Chondrocyte (in vitro differentiated cells): ENCODE measurements at places on chromosomes 7 and 10.

GRCh38 chr10:69677985-69678654 is 48.1 kb downstream of the FAM241B start:
- H3K27me3 ChIP-seq: peaks cover 3% of the 10 kb centered on the region
- peaks cover 2% of the 10 kb centered on the region for H3K4me1 ChIP-seq
- H3K27ac ChIP-seq: no peak overlapping the region
- H3K36me3 ChIP-seq: no peaks in the 10 kb centered on the region
- H3K4me3 ChIP-seq: no peak overlapping the region
- DNase-seq: peak; percentile 36

DNA sequence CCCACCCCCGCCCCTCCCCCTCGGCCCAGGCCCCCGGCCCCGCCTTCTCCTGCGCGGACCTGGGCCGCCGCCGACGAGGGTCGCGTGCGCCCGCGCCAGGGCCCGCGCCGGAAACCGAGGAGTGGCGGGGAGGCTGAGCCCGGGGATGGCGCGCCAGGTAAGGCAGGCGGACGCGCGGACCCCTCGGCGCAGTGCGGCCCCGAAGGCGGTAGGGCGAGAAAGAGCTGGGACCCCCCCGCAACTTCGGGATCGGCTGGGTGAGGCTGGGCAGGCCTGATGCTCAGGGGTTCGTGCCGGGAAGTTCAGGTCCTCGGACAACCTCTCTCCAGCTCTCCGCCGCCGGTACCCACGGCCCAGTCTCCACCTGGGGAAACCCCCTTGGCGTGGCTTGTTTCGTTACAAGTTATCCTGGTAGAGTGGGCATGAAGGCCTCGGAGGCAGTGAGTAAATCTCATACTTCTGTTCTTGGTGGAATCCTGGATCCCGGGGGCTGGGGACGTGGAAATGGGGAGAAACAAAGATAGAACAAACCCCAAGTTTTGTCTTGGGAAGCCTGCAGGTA is 58.4 kb downstream of the ZNF467 start:
- H3K27ac ChIP-seq: peak overlapping the region; percentile 39
- peak overlapping the region; percentile 82 for H3K4me3 ChIP-seq
- H3K4me1 ChIP-seq: peaks cover 28% of the 10 kb centered on the region
- no peaks in the 10 kb centered on the region for H3K27me3 ChIP-seq
- no peak for DNase-seq

DNA sequence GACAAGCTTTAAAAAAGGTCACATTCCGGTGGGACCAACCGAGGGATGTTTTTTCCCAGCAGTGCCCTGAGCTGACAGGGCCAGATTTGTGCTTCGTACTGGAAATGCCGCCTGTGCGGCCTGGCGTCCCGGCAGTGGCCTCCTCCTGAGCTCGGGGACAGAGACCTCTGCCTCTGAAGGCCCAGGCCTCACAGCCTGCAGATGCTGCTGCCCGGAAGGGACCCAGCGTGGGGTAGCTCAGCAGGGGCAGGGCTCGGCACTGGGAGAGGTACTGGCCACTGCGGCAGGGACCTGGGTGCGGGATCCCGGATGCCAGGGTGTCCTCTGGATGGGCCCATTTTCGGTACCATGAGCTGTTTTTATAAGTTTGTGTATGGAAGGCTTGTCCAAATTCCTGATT is 52.4 kb upstream of the CFAP46 start:
- H3K4me1 ChIP-seq: no peaks in the 10 kb centered on the region
- H3K27me3 ChIP-seq: peaks cover 33% of the 10 kb centered on the region
- no peak overlapping the region for H3K4me3 ChIP-seq
- no peak overlapping the region for H3K27ac ChIP-seq

DNA sequence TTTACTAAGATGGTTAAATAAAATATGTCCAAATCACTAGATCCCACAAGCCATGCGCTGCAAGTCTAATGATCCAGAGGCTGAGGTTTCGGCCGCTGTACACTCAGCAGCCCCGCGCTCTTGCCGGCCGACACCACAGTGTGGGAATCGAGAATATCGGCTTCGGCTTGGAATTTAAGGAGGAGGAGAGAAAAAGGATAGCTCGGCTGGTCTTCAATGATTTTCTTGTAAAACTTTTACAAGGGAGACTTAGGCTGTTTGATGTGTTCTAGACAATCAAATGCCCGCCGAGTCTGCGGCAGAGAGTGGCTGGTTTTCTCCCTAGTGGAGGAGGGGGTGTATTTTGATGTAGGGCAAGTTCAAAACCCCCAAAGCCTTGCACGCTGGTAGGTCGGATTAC is 118.2 kb upstream of the TCF7L2 start:
- H3K27me3 ChIP-seq: no peaks in the 10 kb centered on the region
- H3K4me1 ChIP-seq: peaks cover 16% of the 10 kb centered on the region
- DNase-seq: no peak
- H3K27ac ChIP-seq: no peak overlapping the region
- no peak overlapping the region for H3K4me3 ChIP-seq

DNA sequence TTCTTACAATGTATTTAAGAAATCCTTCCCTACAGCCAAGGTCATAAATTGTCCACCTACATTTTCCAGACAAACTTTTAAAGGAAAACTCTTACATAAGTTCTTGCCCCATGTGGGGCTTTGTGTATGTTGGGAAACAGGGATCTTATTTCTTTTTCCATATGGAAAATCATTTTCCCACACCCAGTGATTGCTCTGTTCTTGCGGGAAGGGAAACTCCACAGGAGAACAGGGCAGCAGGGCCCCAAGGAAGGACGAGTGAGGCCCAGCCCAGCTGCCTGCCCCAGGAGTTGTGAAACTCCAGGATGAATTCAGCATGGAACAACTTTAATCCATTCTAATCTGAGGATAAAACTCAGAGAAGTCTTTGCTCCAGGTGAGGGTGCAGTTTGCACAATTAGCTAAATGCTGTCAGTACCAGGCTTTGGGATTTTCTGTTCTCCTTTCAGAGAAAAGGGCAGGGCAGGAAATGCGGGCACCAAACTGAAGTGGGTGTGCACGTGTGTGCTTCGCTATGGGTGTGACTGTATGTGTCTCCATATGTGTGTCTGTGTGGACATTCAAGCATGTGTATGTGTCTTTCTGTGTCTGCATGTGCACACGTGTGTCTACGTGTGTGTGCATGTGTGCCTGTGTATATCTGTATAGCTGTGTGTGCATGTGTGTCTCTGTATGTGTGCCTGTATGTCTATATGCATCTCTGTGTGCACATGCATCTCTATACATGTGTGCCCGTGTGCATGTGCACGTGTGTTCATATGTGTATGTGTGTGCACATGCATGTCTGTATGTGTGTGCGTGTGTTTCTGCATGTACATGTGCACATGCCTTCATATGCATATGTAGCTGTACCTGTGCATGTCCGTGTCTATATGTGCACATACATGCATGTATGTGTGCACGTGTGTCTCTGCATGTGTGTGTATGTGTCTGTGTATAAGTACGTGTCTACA is 102.0 kb upstream of the FAM20C start:
- H3K27me3 ChIP-seq: peaks cover 12% of the 10 kb centered on the region
- DNase-seq: no peak
- no peaks in the 10 kb centered on the region for H3K36me3 ChIP-seq
- H3K4me3 ChIP-seq: no peak overlapping the region
